ENCODE measurements at places on chromosomes 3 and 15. TPM values are rescaled to one million over a fixed set of nuclear protein-coding genes. Genes with fewer than 3 reads are reported as not detected.

The CFAP92 gene
- total RNA-seq = not detected

The CCDC54 gene
- total RNA-seq = not detected

The KIAA1143 gene
- 47.4 TPM for total RNA-seq

The MNS1 gene
- 0.86 TPM for total RNA-seq

The CCR2 gene
- 6.8 TPM for total RNA-seq

The DLL4 gene
- total RNA-seq = 0.33 TPM

The KY gene
- not detected for total RNA-seq

The TRIM59 gene
- 31.8 TPM for total RNA-seq

The SGO1 gene
- 20.0 TPM for total RNA-seq

The HHATL gene
- total RNA-seq = not detected

The POLQ gene
- total RNA-seq = 31.0 TPM

The ALDH1A3 gene
- not detected for total RNA-seq

The ZNF660 gene
- total RNA-seq = 0.30 TPM

The THAP10 gene
- not detected for total RNA-seq

GRCh38 chr3:161082063-161082462 is 23.1 kb downstream of the B3GALNT1 start:
- no peak overlapping the region for H3K27ac ChIP-seq
- peaks cover 8% of the 10 kb centered on the region for H3K36me3 ChIP-seq
- H3K4me3 ChIP-seq = no peak overlapping the region
- peaks cover 29% of the 10 kb centered on the region for H3K4me1 ChIP-seq
- DNase-seq = no peak

- no peaks in the 10 kb centered on the region for H3K27me3 ChIP-seq
- no peaks in the 10 kb centered on the region for H3K36me3 ChIP-seq
- DNase-seq = peak; percentile 20
- no peak overlapping the region for H3K4me3 ChIP-seq
These were observed 523.6 kb upstream of the MCTP2 start for GRCh38 chr15:93707751-93708150.

- no peak overlapping the region for H3K4me3 ChIP-seq
- H3K27me3 ChIP-seq = peaks cover 1% of the 10 kb centered on the region
- H3K36me3 ChIP-seq = no peaks in the 10 kb centered on the region
- H3K4me1 ChIP-seq = no peaks in the 10 kb centered on the region
- no peak overlapping the region for H3K27ac ChIP-seq
These were observed 208.8 kb upstream of the CTDSPL start for GRCh38 chr3:37652851-37653250.

GRCh38 chr15:80180986-80181385 is 28.2 kb downstream of the FAH start:
- no peaks in the 10 kb centered on the region for H3K27me3 ChIP-seq
- no peak overlapping the region for H3K27ac ChIP-seq
- no peak for DNase-seq
- H3K4me1 ChIP-seq = no peaks in the 10 kb centered on the region
- H3K4me3 ChIP-seq = no peak overlapping the region
- peaks cover 53% of the 10 kb centered on the region for H3K36me3 ChIP-seq

GRCh38 chr3:184746131-184747120 is 34.6 kb upstream of the MAGEF1 start:
- no peak for DNase-seq
- no peak overlapping the region for H3K27ac ChIP-seq
- peaks cover 5% of the 10 kb centered on the region for H3K4me1 ChIP-seq

- no peaks in the 10 kb centered on the region for H3K36me3 ChIP-seq
- H3K27me3 ChIP-seq = no peaks in the 10 kb centered on the region
- no peaks in the 10 kb centered on the region for H3K4me1 ChIP-seq
- no peak overlapping the region for H3K27ac ChIP-seq
These were observed 61.9 kb downstream of the ADAMTS17 start for GRCh38 chr15:100279849-100280248.

DNA sequence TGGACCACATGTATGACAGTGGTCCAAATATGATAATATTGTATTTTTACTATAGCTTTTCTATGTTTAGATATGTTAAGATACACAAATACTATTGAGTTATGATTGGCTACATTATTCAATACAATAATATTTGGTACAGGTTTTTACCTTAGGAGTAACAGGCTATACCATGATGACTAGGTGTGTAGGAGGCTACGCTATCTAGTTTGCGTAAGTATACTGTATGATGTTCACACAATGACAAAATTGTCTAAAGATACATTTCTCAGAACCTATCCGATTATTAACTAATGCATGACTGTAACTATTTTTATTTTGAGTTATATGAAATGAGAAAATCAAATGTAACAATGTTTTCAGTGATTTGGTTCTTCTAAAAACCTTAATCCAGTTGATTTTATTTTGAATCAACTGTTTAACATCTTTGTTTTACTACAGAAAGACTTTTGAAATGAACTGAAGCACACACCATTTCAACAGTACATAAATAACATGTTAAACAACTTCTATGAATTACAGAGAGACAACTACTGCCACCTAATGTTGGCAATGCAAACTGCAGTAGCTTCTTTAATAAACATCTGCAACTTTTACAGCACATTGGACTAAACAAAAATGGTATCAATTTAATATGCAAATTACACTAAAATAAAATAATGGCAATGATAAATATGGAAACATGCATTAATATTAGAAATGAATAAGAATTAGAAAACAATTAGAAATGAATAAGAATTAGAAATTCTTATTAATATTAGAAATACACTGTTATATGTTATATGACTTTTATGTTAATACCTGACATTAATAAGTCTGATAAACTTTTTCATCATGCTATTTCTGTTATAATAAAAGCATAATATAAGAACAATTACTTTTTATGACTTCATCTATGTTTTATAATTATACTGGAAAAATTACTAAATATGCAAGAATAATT is 255.7 kb downstream of the MBNL1 start:
- H3K36me3 ChIP-seq = no peaks in the 10 kb centered on the region
- DNase-seq = peak; percentile 85
- no peak overlapping the region for H3K4me3 ChIP-seq
- no peak overlapping the region for H3K27ac ChIP-seq
- H3K27me3 ChIP-seq = peaks cover 1% of the 10 kb centered on the region

DNA sequence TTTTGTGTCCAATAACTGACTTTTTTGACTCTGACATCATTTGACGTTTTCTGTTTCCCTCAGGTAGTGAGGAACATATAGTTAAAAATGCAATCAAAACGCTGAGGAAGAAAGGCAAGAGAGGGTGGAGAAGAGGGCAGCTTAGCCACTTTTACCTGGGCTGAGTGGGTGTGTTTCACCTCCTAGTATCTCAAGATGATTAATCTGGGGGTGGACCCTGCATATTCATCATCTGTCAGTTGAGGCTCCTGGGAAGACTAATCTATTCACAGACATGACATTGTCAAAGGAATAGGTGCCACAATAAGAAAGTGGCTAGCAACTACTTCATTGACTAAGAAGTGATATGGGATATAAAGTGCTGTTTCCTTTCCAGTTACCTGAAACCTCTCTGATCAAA is 331.5 kb upstream of the RARB start:
- no peak overlapping the region for H3K4me3 ChIP-seq
- H3K36me3 ChIP-seq = no peaks in the 10 kb centered on the region
- no peaks in the 10 kb centered on the region for H3K27me3 ChIP-seq
- no peak overlapping the region for H3K27ac ChIP-seq
- no peak for DNase-seq
- H3K4me1 ChIP-seq = no peaks in the 10 kb centered on the region

GRCh38 chr15:69475769-69476358 is 23.2 kb downstream of the RPLP1 start:
- H3K4me1 ChIP-seq = peaks cover under 1% of the 10 kb centered on the region
- no peak overlapping the region for H3K27ac ChIP-seq
- peaks cover 2% of the 10 kb centered on the region for H3K36me3 ChIP-seq

GRCh38 chr3:84998545-84998944 is 39.8 kb downstream of the CADM2 start:
- no peak overlapping the region for H3K27ac ChIP-seq
- H3K36me3 ChIP-seq = no peaks in the 10 kb centered on the region
- no peak for DNase-seq
- H3K4me3 ChIP-seq = no peak overlapping the region

- peaks cover 3% of the 10 kb centered on the region for H3K4me1 ChIP-seq
- H3K4me3 ChIP-seq = no peak overlapping the region
- DNase-seq = peak; percentile 67
- no peak overlapping the region for H3K27ac ChIP-seq
These were observed 158.7 kb downstream of the USP13 start for GRCh38 chr3:179811321-179812095.

- H3K27me3 ChIP-seq = no peaks in the 10 kb centered on the region
- no peaks in the 10 kb centered on the region for H3K36me3 ChIP-seq
- H3K27ac ChIP-seq = no peak overlapping the region
- peaks cover 4% of the 10 kb centered on the region for H3K4me1 ChIP-seq
- no peak for DNase-seq
These were observed 82.1 kb downstream of the DLG1 start for GRCh38 chr3:197216169-197216860.

DNA sequence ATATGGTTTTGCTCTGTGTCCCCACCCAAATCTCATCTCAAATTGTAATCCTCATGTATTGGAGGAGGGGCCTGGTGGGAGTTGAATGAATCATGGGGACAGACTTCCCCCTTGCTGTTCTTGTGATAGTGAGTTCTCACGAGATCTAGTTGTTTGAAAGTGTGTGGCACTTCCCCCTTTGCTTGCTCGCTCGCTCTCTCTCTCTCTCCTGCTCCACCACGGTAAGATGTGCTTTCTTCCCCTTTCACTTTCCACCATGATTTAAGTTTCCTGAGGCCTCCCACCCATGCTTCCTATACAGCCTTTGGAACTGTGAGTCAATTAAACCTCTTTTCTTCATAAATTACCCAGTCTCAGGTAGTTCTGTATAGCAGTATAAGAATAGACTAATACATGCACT is 60.7 kb downstream of the GSK3B start:
- no peak overlapping the region for H3K27ac ChIP-seq
- H3K4me3 ChIP-seq = no peak overlapping the region
- DNase-seq = no peak
- H3K36me3 ChIP-seq = peaks cover 13% of the 10 kb centered on the region
- no peaks in the 10 kb centered on the region for H3K27me3 ChIP-seq

- no peak for DNase-seq
- no peak overlapping the region for H3K4me3 ChIP-seq
- H3K27ac ChIP-seq = no peak overlapping the region
- H3K27me3 ChIP-seq = no peaks in the 10 kb centered on the region
- H3K36me3 ChIP-seq = no peaks in the 10 kb centered on the region
These were observed 556.1 kb downstream of the PLOD2 start for GRCh38 chr3:145604851-145605250.

DNA sequence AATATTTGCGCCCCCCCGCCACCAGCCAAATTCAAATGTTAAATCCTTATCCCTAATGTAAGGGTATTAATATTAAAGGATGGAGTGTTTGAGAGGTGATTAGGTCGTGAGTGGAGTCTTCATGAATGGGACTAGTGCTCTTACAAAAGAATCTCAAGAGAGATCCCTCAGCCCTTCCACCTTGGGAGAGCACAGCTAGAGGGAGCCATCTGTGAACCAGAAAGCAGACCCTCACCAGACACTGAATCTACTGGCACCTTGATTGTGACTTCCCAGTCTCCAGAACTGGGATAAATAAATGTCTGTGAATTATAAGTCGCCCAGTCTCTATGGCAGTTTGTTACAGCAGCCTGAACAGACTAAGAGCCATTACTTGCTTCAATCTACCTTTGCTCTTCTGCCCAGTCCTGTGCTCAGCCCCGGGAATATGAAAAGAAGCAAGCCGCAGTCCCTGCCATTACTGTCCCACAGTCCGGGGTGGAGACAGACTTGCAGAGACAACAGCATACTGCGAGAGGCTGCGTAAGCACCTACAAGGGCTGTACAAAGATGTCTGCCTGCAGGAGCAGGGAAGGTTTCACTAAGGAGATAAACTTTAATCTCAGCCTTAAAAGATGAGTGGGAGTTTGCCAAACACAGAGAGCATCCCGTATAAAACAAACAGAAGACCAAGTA is 110.7 kb upstream of the TMCO5A start:
- DNase-seq = no peak
- no peaks in the 10 kb centered on the region for H3K36me3 ChIP-seq
- H3K27me3 ChIP-seq = peaks cover 6% of the 10 kb centered on the region
- H3K4me3 ChIP-seq = no peak overlapping the region
- H3K27ac ChIP-seq = no peak overlapping the region

- DNase-seq = peak; percentile 74
- no peak overlapping the region for H3K27ac ChIP-seq
- H3K27me3 ChIP-seq = peaks cover 10% of the 10 kb centered on the region
- H3K4me3 ChIP-seq = no peak overlapping the region
- no peaks in the 10 kb centered on the region for H3K36me3 ChIP-seq
These were observed 30.9 kb downstream of the MGLL start for GRCh38 chr3:127791221-127791913.

GRCh38 chr3:48088056-48088748 is 72.0 kb upstream of the MAP4 start:
- peak overlapping the region; percentile 89 for H3K27ac ChIP-seq
- H3K27me3 ChIP-seq = peaks cover 7% of the 10 kb centered on the region
- DNase-seq = no peak
- H3K4me3 ChIP-seq = peak overlapping the region; percentile 95
- H3K36me3 ChIP-seq = peaks cover 9% of the 10 kb centered on the region

DNA sequence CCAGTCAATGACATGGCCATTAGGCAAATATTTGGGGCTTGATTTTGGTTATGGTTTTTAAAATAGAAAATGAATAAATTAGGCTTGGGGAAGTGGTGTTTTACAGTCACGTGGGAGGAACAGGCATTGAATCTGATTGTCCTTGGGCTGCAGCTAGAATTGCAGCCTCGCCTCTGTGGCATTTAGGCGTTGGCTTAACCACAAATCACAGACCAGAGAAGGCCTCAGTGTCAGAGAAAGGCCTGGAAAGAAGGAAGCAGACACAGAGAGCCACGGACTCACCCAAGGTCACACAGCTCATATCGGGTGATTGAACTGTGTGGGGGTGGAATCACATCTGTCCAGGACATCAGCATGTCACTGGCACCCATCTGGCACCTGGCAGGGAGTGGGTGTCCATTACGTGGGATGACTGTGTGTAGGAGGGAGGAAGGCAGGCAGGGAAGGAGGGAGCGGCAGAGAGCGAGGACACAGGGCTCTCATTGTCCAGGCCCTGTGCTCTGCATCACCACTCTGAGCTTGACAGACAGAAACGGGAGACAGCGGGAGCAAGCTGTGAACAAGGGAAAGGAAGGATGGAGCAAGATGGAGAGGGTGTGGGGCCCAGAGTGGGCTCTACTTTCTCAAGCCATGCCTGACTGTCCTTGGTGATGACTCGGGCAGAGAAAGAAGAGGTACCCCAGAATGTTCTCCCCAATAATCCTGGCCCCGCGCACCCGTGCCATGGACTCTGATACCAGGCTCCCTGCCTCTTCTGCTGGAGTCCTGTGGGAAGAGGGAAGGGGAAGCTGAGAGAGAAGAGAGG is 186.4 kb downstream of the FAM43A start:
- DNase-seq = no peak
- H3K36me3 ChIP-seq = no peaks in the 10 kb centered on the region

GRCh38 chr3:42786631-42787030 is 13.6 kb upstream of the CCDC13 start:
- no peak overlapping the region for H3K4me3 ChIP-seq
- no peak overlapping the region for H3K27ac ChIP-seq
- no peak for DNase-seq
- peaks cover 10% of the 10 kb centered on the region for H3K4me1 ChIP-seq
- no peaks in the 10 kb centered on the region for H3K27me3 ChIP-seq
- H3K36me3 ChIP-seq = peaks cover 24% of the 10 kb centered on the region

All from activated CD4-positive, alpha-beta T cell treated with anti-CD3 and anti-CD28 coated beads, Interleukin-2, amount 10 ng/mL, durations not matched to agents 24 days and 14 days (primary cell).